ENCODE measurements at places on chromosomes 2 and 18.

DNA sequence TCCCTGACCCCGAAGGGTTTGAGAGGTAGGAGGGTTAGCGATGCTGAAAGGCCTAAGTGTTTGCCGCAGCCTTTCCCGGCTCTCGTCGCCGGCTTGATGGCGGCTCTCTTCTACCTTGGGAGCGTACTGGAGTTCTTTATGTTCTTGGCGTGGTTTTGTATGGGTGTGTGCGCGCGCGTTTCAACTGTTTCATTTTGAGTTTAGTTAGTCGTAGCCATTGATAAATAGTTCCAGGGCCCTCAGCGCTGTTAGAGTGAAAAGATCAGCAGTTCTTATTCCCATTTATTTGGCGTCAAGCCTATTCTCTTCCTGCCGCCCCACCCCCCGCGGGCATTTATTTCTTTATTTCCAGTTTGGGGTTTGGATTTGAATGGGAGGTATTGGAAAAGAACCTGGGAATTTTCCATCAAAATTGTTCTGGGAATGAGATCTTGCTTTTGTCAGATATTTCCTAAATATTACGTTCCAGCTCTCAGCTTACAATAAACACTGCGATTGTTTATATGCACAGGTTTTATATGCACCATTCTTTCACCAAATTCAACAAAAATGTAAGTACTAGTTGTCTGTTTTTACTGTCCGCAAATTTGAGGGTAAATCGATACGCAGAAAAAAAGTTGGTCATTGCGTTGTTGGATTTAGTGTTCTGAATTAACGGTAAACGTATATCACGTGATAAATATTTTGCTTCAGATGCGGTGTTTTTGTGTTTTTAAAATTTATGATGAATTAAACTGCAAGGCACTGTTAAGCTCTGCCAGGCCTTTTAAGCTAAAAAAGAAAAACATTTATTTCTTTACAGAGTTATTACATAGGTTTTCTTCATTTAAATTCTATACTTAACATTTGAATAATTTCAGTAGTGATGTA lies 954 bp downstream of the CCNT2 start:
- peak; percentile 15 for DNase-seq

DNA sequence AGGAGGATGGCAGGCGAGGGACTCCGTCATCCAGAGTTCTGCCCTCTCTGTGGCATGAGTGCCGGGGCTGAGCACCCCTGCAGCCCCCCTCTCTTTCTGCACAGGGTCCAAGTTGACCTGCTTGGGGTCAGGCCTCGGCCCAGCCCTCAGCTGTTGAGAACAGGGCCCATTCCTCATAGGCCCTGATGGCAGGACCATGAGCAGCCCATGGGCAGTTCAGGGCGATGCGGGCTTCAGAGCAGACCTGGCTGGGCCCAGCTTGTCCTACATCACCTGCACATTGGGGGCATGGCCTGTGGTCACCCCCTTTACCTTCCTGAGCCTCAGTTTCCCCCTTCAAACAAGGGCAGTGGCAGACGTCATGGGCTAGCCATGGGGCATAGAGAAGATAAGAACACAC lies 238.1 kb downstream of the SEPTIN10 start:
- DNase-seq = no peak

DNA sequence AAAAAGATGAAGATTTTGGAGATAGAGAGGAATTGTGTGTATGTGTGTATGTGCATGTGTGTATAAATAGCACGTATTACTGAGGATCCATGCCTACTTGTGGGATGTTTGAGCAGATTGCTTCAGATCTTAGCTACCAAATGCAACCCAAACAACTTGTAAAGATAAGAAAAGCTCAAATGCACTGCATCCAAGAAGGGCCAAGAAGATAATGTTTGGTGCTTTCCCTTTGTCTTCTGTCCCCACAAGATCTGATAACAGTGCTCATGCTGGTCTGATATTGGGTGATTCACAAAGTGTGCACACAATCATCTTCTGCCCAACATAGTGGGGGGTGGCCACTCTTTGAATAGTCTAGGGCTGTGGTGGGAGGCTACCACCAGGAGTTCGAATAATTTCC lies 284.8 kb upstream of the CYRIA start:
- DNase-seq = no peak

- DNase-seq = no peak
Observed at GRCh38 chr2:127650041-127650784, 4.3 kb downstream of the GPR17 start.
